CD4-positive, alpha-beta T cell (primary cell): ENCODE measurements at places on chromosomes 13 and 19. TPM values are rescaled to one million over a fixed set of nuclear protein-coding genes. Genes with fewer than 3 reads are reported as not detected.

The GPR183 gene
- 330 TPM for total RNA-seq

DNA sequence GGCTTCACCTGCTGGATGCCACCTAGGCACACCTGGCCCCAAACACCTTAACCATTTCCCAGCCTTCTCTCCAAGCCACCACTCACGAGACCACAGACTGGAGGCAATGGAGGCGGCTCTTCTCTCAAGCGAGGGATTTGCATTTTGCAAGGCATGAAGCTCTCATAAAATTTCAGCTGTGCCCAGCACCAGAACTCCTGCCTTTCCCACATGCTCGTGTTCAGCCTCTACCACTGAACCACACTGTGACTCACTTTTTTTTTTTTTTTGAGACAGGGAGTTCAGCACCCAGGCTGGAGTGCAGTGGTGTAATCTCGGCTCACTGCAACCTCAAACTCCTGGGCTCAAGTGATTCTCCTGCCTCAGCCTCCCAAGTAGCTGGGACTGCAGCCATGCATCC lies 10.6 kb downstream of the NANOS3 start:
- H3K4me1 ChIP-seq = peaks cover 46% of the 10 kb centered on the region
- no peak overlapping the region for H3K27ac ChIP-seq
- no peak for DNase-seq
- H3K4me3 ChIP-seq = no peak overlapping the region
- H3K36me3 ChIP-seq = no peaks in the 10 kb centered on the region
- H3K27me3 ChIP-seq = no peaks in the 10 kb centered on the region

The MYO16 gene
- 0.70 TPM for total RNA-seq

- peaks cover 29% of the 10 kb centered on the region for H3K4me1 ChIP-seq
- H3K27me3 ChIP-seq = peaks cover 1% of the 10 kb centered on the region
- peak overlapping the region; percentile 98 for H3K27ac ChIP-seq
- peak overlapping the region; percentile 63 for H3K4me3 ChIP-seq
Observed at GRCh38 chr19:42074513-42075363, 1.2 kb upstream of the ZNF574 start.

The LCP1 gene
- 266 TPM for total RNA-seq

GRCh38 chr19:19115954-19116353 lies 22.3 kb downstream of the TMEM161A start:
- H3K4me1 ChIP-seq = peaks cover 3% of the 10 kb centered on the region
- H3K27me3 ChIP-seq = no peaks in the 10 kb centered on the region
- H3K36me3 ChIP-seq = peaks cover 14% of the 10 kb centered on the region
- peak; percentile 25 for DNase-seq
- H3K4me3 ChIP-seq = no peak overlapping the region

The CCDC97 gene
- total RNA-seq = 29.7 TPM

The ZNF324 gene
- total RNA-seq = 25.2 TPM

The SPRED3 gene
- 1.7 TPM for total RNA-seq

DNA sequence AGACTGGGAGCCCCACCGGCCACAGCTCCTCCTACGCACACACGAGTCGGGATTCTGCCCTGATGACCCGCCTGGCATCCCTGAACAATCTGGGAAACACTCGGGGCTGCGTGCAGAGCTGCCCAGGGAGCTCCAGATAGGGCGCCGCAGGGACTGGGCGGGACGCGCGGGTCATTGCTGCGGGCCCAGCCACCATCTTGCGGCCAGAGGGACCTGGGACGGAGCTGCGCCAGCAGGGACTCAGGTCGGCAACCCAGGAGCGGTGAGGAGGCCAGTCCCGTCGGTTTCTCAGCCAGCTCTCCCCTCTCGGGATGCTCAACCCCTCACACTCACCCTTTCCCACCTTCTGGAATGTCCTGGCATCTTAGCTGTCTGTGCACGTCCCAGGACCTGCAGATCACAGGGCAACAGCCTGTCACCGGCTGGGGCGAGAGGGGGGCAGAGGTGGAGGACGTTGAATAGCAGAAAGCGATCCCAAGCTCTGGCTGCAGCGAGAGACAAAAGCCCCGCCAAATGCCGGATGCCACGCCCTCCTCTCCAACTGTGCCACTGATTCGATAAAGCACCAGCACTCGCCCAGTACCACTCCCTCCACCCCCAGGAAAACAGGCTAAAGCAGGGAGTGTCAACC lies 20.4 kb upstream of the ZNF91 start:
- peak overlapping the region; percentile 50 for H3K4me3 ChIP-seq
- DNase-seq = no peak
- no peaks in the 10 kb centered on the region for H3K36me3 ChIP-seq
- peaks cover 20% of the 10 kb centered on the region for H3K27me3 ChIP-seq
- no peak overlapping the region for H3K27ac ChIP-seq
- peaks cover 10% of the 10 kb centered on the region for H3K4me1 ChIP-seq

DNA sequence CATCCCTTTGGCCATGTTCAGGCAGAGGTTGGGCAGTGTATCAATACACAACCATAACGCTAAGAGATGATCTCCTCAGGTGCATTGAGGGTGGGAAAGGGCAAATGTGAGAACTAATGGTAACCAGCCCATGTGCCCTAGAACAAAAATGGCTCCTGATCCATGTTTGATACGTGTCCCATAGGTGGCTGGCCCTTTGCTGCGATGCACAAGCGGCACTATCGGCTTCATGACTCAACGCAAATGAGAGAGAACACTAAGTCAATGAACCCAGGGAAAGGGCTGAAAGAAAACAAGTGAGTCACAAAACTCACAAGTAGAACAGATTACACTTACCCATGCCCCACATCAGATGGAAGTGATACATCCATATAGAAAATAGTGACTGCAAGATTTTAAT lies 201.7 kb downstream of the ABCC4 start:
- no peaks in the 10 kb centered on the region for H3K36me3 ChIP-seq
- H3K27ac ChIP-seq = no peak overlapping the region
- no peaks in the 10 kb centered on the region for H3K4me1 ChIP-seq
- no peak overlapping the region for H3K4me3 ChIP-seq
- H3K27me3 ChIP-seq = no peaks in the 10 kb centered on the region
- no peak for DNase-seq

The SUGT1 gene
- 18.5 TPM for total RNA-seq

DNA sequence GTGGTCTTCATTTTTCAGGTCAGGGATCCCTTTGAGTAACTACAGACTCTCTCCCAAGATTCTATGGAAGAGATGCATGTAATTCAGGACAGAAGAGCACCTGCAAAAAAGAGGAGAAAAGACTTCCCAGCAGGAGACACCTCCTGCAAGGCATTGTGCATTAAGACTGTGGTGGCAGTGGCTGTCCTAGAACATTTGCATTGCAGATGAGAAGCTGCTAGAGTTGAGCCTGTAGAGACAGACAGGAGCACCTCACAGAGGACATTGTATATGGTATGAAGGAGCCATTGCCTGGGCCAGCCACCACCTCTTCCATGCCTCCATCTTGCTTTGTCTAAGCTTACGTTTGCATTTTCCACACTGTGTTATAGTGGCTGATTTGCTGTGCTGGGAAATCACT lies 11.2 kb upstream of the MYO16 start:
- H3K4me3 ChIP-seq = no peak overlapping the region
- no peak for DNase-seq
- no peaks in the 10 kb centered on the region for H3K4me1 ChIP-seq
- H3K27ac ChIP-seq = no peak overlapping the region
- no peaks in the 10 kb centered on the region for H3K27me3 ChIP-seq
- no peaks in the 10 kb centered on the region for H3K36me3 ChIP-seq

The MBD3L3 gene
- not detected for total RNA-seq

DNA sequence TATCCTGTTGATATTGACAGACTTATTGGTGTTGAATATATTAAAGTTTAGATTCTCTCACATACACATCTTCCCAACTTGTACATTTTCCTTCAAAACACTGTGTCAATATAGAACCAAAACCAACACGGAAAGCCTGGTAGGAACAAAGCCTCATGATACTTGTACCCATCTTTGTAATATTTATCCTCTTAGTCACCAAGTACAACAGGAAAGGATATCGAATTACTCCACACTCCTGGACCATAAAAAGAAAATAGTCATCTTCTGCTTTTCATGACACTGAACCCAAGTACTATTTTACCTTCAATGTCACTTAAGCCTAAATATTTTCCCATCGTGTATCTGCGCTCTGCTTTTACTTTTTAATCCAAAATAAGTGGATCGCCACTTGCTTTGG lies 702.9 kb upstream of the PCDH9 start:
- H3K27ac ChIP-seq = no peak overlapping the region
- DNase-seq = no peak
- H3K4me1 ChIP-seq = no peaks in the 10 kb centered on the region
- no peak overlapping the region for H3K4me3 ChIP-seq

GRCh38 chr13:55577847-55578210 lies 1562.9 kb upstream of the PRR20A start:
- H3K27me3 ChIP-seq = no peaks in the 10 kb centered on the region
- no peaks in the 10 kb centered on the region for H3K4me1 ChIP-seq
- no peak overlapping the region for H3K27ac ChIP-seq
- DNase-seq = no peak
- H3K4me3 ChIP-seq = no peak overlapping the region

GRCh38 chr13:40371531-40372125 lies 294.8 kb downstream of the FOXO1 start:
- H3K27ac ChIP-seq = no peak overlapping the region
- no peaks in the 10 kb centered on the region for H3K27me3 ChIP-seq
- peaks cover 26% of the 10 kb centered on the region for H3K4me1 ChIP-seq
